ENCODE measurements at places on chromosomes 11 and 22.

- DNase-seq, result no peak
Observed at GRCh38 chr22:20591295-20591645, 83.9 kb downstream of the MED15 start.

GRCh38 chr11:68714060-68714856 lies 29.9 kb downstream of the GAL start:
- no peak for DNase-seq

DNA sequence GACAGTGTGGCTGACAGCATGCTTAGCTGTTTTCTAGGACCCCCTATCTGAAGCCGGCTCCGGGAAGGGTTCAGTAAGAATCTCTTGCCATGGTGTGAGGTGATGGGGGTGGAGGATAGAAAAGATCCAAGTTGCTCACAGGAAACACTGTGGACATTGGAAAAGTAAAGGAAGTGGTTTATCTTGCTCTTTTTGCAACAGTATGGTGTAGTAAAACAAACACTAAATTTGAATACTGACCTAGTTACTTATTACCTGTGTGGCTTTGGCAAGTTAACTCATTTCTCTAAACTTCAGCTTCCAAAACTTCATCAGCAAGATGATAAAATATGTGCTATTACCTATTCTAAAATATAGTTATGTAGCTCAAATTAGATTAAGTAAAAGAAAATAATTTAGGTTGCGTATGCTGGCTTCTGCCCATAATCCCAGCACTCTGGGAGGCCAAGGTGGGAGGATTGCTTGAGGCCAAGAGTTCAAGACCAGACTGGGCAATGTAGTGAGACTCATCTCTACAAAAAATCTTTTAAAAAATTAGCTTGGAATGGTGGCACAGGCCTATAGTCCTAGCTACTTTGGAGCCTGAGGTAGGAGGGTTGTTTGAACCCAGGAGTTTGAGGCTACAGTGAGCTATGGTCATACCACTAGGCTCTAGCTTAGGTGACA lies 51.6 kb upstream of the APOA1 start:
- DNase-seq, result no peak

- DNase-seq, result no peak
Observed at GRCh38 chr11:128511712-128512111, 75.6 kb downstream of the ETS1 start.

GRCh38 chr11:124200671-124201070 lies 17.5 kb downstream of the OR10D3 start:
- no peak for DNase-seq

DNA sequence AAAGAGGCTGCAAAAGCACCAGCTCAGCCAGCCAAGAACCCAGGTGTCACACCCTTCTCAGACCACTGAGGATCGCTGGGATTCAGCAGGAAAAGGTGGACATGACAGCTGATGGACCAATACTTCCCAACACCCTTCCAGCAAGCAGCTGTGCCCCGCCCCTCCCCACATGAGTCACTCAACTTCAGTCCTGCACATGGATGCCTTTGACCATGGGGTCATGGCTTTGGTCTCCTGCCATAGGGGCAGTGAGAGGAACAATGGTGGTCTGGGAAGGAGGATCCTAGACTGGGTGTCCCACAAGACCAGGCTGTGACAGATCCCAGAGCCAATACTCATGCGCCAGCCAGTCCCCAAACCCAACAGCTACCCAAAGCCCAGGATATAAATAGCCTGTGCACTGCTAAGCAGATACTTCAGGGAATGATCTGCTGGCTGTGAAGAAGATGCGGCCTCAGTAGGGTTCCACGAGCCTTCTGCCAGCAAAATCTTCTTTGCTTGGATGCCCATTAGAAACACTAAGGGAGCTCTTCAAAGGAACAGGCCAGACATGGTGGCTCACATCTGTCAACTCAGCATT lies 5.5 kb upstream of the RGL4 start:
- peak; percentile 9 for DNase-seq

DNA sequence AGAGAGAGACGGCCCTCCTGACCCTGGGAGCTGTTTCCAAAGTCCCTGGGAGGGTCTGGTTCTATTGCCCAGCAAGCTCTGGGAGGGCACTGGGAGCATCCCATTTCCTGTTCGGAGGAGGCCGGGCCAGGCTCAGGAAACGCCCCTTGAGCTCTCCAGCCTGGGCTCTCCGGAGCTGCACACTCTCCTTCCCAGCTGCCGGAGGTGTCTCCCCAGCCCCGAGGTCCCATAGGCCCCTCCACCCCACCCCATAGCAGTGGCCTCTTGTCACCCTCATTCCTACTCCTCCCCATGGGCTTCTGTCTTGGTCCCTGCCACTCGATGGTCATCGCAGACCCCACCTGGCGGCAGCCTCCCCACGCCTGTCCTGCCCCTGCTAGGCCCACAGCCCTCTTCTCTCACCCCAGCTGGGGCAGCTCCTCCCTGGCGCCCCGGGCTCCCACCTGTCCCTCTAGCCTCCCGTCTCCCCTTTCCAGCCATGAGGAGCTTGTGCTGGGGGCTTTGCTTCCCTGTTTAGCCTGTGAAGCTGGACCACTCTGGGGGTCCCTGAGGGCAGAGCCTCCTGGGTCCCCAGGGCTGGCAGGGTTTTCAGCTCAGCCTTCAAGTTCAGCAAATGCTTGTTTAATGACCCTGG lies 2.8 kb downstream of the TSPAN32 start:
- no peak for DNase-seq

DNA sequence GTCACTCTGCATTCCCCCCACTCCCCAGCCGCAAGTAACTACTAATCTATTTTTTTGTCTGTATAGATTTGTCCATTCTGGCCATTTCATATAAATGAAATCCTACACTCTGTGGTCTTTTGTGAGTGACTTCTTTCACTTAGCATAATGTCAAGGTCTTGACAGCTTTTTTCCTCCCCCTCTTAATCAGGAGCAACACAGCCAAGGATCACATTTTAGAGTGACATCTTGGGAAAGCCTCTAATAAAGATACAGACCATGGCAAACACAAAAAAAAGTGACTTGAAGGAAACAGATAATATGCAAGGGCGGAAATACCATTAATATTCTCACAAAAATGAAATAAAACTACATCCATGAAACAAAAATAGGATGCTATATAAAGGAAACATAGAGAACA lies 43.9 kb downstream of the RAB30 start:
- no peak for DNase-seq

DNA sequence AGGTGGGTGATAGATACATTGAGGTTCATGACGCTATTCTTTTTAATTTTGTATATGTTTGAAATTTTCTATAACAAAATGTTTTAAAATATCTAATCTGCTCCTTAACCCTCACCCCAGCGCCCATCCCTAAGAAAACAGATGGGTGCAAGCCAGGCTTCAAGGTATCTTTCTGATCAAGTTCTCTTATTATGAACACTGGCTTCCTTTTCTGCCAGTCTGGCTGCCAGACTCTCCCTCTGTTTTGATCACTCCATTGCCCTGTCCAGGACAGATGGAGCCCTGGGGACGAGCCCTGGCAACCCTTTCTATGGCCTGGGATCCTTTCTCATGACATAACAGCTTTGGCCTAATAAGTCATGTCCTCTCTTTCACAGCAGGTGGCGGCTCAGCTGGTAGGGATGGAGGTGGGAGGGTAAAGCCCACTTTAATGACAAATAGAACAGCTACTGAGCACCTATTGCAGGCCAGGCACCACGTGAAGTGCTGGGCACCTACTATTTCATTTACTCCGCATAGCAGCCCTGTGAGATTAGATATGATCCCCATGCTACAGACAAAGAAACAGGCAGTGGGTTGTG lies 38.4 kb downstream of the DRD2 start:
- DNase-seq, result no peak

DNA sequence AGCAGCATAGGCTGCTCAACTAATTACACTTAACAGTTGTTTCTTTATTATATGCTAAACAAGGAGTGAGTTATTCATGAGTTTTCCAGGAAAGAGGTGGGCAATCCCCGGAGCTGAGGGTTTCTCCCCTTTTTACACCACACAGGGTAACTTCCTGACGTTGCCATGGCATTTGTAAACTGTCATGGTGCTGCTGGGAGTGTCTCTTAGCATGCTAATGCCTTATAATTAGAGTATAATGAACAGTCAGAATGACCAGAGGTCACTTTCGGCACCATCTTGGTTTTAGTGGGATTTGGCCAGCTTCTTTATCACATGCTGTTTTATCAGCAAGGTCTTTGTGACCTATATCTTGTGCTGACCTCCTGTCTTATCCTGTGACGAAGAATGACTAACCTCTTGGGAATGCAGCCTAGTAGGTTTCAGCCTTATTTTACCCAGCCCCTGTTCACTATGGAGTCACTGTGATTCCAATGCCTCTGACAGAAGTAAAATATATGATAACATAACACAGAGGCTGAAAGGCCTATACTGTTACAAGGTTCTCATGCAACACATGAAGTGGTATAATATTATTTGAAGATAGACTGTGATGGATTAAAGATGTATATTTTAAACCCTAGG lies 41.3 kb upstream of the RDX start:
- no peak for DNase-seq

DNA sequence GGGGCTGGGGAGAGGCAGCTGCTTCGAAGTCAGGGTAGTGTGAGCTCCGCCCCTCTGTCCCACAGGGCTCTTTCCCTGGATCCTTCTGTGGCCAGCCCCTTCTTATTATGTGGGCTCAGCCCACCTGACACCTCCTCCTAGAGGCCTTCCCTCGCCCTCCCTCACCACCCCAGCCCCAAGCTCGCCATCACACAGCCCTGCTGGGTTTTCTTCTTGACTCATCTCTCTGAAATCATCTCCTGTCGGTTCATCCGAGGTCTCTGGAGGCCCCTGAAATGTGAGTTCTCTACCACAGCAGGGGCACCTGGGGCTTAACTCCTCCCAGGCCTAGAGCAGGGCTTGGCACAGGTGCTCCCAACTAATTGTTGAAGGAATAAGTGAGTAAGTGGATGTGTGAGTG lies 65.2 kb downstream of the CACNA1I start:
- no peak for DNase-seq

GRCh38 chr11:99079576-99079975 lies 58.8 kb downstream of the CNTN5 start:
- no peak for DNase-seq

DNA sequence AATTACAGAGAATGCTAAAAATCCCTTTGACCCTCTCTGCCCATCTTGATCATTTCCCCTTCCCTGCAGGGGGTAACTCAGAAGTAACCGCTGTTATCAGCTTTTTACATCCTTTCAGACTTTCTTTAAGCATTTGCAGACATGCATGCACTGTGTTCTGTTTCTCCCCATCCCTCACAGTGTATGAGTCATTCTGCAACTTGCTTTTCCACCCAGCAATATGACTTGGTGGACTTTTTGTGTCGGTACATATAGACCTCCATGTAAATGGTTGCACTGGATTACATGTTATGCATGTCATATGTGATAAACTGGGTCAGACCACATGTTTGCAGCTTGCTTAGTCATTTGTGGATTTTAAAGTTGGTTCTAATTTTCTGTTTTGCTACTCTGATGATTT lies 87.7 kb upstream of the NECTIN1 start:
- DNase-seq, result no peak
